ENCODE measurements at places on chromosomes 4 and X.

DNA sequence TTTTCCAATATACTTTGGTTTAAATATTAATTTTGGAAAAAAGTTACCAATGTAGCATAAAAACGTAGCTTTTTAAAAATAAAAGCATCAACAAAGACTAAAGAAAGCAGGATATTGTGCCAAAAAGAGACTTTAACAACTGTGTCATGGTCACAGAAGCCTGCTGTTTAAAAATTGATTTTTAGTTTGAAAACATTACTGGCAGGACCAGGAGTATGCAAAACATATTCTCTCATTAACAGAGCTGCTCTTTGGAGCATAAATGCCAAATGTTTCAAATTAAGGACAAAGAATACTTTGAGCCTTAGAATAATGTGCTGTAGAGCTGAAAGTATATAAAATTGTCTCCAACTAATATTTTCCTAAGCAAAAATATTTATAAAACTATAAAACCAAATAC lies 279.0 kb downstream of the ARAP2 start:
- DNase-seq, result no peak

- DNase-seq, result no peak
These were observed 38.4 kb downstream of the TMEM271 start for GRCh38 chr4:537436-538264.

GRCh38 chr4:71553605-71554004 lies 214.8 kb downstream of the SLC4A4 start:
- no peak for DNase-seq

- no peak for DNase-seq
These were observed 60.6 kb upstream of the PAGE5 start for GRCh38 chrX:55159551-55159950.

- DNase-seq, result no peak
These were observed 11.7 kb upstream of the BCOR start for GRCh38 chrX:40109288-40110008.

- DNase-seq, result no peak
These were observed 319.0 kb upstream of the INTU start for GRCh38 chr4:127313767-127314166.

DNA sequence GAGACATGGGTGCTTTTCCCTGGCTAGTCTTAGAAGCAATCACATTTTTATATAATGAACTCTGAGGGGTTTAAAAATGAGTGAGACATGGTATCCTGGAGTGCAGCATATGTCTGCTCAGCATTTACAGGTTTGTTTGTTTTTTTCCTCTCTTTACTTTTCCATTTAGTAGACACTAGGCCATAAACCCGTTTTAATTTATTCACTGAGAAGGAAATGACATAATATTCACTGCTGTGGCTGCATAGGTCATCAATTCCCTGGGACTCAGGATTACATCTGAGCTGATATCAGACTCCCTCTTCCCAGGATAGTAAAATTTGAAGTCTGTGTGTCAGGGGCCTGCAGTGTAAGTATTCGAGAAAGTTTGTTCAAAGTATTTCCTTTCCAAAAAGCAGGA lies 178.9 kb upstream of the SPRY1 start:
- peak; percentile 6 for DNase-seq

GRCh38 chr4:30605616-30606190 lies 114.5 kb upstream of the PCDH7 start:
- no peak for DNase-seq

- no peak for DNase-seq
These were observed 25.7 kb downstream of the ALPK1 start for GRCh38 chr4:112322866-112323265.

DNA sequence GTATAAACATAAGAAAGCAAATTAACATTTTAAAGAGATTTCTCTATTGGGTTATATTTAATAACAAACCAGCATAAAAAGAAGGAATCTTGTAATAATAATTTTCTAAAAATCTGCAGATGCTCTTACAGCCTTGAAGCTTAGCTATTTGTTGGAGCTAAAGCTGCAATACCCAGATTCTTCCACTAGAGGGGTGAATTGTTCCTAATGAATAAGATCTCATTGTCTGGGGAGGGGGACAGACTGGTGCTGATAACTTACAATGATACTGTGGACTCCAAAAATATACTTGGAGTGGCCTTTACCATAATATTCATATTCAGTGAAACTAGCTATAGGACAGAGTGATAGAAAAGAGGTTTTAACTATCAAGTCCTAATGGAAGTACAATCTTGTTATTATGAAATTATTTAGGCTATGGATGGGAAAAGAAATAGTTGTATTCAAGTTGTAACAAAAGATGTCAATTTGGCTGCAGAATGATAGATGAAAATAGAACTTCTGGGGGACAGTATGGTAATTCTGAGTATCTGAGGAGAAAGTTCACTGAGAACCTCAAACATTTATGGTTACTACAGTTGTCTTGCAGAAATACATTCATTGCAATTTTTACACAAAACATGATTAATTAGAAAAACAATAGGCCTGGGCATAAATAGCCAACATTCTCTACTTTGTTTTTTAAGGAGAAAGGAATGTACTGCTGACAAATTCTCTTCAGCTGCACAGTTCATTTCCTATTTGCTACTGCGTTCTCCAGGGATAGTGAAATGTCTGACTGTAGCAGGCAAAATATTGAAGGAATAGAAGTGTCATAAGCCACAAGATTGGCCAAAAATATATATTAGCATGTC lies 443.3 kb downstream of the GBA3 start:
- DNase-seq, result peak; percentile 7

DNA sequence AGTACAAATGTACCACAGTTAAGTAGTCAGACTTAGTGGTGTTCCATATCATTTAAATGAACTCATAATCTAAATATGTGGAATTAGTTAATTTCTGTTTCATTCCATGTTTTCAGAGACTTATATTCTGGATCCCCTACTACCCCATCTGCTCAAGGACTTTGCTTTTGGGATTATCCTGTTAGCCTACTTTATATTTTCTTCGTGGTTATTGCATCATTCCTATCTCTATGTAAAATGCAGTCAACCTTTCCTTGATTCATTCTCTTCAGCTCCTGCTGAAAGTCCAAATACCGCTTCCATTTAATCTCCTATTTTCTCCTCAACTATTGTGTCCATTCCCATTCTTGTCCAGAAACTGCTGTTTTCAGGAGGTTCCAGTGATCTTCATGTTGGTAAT lies 25.1 kb downstream of the SLC30A9 start:
- no peak for DNase-seq

DNA sequence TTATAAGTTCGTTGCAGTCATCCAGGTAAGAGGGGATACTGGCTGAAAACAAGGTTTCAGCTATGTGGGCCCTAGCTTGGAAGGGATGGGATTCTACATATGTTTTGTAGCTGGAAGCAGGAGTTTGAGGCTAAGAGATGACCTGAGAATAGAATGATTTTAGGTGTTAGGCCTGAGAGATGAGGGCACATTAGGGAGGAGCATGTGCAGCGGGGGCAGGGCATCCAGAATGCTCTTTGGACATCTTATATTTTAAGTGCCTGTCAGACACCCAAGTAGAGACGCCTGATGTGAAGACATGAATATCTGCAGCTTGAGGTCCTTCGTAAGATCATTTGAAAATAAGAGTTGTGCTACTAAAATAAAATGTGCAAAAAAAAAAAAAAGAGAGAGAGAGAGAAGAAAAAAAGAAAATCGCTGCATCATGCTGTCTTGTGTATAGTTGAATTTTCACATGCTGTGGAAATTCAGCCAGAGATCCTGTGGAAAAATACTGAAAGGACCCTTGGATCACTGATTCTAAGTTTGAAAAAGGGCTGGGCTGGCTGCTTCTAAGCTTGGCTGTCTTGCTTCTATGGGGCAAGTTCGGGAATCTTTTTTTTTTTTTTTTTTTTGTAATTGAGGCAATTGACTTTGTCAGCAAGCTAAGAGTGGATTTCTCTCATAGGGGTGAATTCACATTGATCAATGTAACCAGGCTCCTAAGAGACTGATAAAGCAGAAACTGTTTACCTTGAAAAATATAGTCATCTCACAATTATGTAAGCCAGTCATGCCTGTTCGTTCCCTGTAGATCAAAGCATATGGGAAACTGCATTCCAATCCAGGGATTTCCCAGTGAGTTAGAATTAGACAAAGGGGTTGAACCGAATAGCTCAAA lies 341.0 kb upstream of the GATB start:
- no peak for DNase-seq

GRCh38 chr4:182589100-182589499 lies 328.1 kb downstream of the DCTD start:
- no peak for DNase-seq

DNA sequence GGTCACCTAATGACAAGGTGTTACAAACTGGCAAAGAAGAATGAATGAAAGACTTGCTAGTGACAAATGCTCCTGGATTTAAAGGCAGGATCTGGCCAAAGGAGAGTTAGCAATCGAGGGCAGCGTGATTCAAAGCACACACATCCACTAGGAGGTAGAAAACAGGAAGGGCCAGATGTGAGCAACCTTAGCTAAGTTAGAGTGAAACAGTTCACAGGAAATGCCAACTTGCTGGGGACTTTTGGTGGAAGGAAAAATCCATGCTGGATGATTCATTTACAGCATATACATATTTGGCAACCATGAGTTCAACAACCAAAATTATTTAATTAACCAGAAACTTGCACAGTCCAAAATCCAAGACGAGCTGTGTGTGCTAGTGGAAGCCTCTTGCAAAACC lies 276.9 kb downstream of the PTTG2 start:
- no peak for DNase-seq

DNA sequence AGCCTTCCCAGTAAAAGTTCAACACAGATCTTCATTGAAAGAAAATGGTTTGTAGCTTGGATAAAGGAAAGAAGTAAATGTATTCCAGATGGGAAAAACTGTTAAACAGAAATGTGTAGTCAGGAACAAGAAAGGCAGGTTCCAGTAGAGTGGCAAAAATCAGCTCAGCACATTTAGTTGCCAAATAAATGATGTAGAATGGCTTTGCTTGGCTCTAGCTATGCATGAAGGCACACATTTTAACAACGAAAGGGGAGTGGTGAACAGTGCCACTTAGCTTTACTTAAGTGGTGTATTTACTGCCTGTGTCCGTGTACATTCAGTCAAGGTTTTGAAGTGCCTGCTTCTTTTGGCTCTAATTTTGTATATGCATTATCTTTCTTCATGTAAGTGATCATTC lies 644.5 kb upstream of the ATOH1 start:
- peak; percentile 88 for DNase-seq

DNA sequence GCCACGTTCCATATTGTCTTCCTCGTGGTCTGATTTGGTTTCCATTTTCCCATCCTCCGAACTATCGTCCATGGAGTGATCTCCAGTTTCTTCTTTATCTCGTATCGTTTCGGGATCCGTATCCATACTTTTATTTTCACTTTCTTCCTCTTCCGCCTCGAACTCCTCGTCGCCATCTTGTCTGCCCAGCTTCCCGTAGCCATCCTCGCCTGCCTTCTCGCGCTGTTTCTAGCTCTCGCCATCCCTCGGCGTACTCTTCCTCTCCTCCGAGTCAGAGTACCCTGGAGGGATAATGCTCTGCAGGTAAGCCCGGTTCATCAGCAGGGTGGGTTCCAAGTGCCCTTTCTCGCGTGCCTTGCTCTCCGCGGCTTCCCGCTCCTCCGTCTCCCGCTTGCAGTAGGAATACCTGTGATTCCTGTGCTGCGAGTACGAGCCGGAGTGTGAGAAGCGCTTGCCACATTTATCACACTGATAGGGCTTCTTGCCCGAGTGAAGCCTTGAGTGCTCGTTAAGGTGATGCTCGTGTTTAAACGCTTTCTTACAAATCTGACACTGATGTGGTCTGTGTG lies 134.5 kb upstream of the TAPT1 start:
- peak; percentile 37 for DNase-seq

- no peak for DNase-seq
These were observed 71.5 kb downstream of the TMEM47 start for GRCh38 chrX:34585561-34585960.

DNA sequence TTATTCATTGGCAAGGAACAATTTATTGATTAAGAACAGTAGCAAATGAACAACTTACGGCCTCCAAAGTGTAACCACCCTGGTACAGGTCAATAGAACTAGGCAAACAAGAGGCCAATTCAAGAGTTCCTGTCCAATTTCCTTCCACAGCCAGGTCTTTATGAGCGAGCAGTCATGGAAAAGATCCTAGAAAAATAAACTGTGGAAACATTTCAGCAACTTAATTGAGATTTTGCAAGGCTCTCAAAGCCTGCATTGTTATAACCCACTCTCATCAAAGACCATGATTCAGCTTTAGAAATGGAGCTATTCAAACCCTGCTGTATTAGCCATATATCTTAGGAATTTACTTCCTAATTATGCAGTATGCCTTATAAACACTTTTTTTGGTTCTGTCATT lies 43.6 kb downstream of the UNC5C start:
- DNase-seq, result no peak

- DNase-seq, result no peak
These were observed 645.9 kb upstream of the INTU start for GRCh38 chr4:126986828-126987227.

DNA sequence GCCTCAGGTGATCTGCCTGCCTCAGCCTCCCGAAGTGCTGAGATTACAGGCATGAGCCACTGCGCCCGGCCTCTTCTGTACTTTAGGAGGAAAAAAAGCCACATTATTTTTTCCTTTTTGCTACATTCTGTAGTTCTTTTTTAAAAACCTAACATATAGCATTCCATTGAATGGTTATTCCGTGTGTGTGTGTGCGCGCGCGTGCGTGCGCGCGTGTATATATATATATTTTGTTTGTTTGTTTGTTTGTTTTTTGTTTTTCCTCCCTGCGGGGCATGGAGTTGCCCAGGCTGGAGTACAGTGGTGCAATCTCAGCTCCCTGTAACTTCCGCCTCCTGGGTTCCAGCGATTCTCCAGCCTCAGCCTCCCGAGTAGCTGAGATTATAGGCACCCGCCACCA lies 59.5 kb downstream of the ARHGAP10 start:
- DNase-seq, result no peak

- peak; percentile 11 for DNase-seq
These were observed 168.8 kb upstream of the RBPJ start for GRCh38 chr4:26152056-26152455.

DNA sequence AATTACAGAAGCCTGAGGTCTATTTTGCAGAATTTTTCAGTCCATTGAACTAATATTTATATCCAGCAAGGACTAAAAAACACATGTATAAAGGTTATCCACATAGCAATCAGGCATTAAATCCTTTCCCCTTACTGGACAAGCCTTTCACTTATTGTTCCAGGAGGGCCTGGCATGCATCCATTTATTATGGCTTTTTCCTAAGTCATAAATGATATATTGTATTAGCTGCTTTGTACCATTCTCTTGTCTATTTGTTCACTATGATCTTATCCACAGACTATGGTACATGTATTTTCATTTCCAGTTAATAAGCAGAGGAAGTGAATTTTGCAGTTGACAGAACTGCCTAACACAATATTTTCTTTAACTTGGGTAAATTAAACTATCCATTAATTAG lies 105.4 kb upstream of the ANK2 start:
- DNase-seq, result no peak

All from NCI-H2029 treated with DMSO at 0.1 percent for 48 hours (cell line).